Frontal cortex (tissue), 4 donors: ENCODE measurements at places on chromosomes 5 and 9.
A peak's percentile ranks its signal among the peaks of the same experiment; 100 is the strongest.

DNA sequence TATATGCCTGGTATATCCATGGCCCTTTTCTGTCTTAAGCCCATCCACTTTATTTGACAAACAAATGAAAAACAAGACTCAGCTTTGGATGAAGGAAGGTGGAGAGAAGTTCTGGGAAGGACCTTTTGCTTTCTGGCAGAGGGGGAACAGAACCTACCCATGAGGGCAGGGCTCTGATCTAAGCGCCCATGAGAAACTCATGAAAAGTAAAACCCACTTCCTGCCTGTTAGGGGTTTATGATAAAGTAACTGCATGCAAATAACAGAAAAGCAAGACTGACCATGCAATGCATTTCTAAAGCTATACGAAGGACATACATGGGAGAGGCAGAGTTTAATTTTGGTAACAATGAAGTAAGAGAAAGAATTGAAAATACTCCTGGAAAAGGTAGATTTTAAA is 181.9 kb upstream of the ADRA1B start:
- DNase-seq = no peak

DNA sequence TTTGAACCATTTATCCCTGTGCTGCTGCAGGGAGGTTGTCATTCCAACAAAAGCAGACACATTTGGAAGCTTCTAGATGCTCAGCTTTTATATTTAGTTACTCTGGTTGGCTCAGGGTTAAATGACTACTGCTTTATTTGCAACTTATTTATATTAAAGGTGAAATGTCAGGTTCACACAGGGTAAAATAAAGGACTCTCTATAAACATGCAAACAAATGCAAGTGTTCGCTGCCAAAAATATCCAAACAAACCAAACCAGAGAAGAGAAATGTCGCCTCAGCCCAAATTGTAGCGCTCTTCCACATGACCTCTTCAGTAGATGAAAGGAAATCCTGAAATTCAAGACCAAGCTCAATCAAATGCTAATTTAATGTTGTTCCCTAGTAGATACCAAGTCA is 57.0 kb upstream of the LIFR start:
- DNase-seq = no peak

DNA sequence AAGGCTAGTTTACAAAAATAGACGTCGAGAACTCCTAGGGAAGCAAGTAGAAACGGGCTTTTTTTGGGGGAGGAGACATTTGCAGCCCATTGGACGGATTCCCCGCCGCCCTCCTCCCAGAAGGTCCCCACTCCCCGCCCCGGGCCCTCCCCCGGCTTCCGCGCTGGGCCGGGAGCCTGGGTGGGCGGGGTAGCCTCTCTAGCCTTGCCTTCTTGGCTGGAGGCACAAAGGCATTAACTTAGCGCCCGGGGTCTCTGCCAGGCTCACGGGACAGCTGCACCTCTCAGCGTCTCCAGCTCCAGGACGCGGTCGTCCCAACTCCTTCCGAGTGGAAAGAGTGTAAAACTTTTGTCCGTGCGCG is at the start of gene DMRTA1:
Gene DMRTA1 (plus strand): TSS at position 236 of the 361 bp plus-strand sequence. CDS start 242 bp downstream, outside the sequence.
- peak; percentile 72 for DNase-seq

DNA sequence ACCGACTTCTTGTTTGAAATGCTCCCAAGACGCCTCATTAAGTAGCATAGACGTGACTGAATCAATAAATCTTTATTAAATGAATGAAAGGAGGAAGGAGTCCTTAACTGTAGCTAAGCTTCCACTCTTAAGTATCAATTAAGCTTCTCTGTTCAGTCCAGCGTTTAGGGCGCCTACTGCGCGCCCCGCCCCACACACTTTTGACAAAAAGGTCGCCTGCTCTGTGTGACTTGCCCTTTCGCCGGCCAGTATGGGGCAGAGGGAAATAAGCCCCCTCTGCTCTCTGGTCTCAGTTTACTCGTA is 662 bp upstream of the DOLPP1 start:
- DNase-seq = no peak

DNA sequence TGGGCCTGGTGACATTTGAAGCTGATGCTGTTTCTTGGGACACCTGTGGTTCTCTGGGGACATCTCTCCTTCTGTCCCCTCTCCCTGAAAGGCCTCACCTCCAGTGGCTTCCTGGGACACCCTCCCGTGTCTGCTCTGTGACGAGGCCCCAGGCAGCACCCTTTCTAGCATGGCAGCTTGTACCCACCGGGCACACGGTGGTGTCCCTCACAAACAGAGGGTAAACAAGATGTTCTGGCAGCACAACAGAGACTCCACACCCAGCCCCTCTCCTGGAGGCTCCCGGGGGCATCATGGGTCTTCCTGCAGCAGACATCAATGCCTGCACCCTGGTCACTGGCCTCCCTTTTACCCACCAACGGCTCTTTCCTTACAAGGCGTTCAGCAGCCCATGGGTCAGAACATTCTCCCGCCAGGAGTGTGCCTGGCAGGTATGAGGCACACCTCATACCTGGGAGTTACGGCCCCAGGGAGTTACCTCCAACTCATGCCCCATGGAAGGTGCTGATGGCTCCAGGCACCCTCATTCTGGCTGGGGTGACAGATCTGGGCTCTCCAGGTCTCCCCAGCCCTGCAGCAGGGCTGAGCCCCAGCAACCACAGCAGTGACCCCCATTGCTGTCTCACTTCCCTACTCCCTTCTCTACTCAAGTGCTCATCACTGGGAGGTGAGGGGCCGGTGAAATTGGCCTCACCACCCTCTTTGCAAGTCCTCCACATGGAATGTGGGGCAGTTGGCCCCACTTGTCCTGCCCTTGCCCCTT is 51.1 kb downstream of the BARX1 start:
- DNase-seq = no peak

DNA sequence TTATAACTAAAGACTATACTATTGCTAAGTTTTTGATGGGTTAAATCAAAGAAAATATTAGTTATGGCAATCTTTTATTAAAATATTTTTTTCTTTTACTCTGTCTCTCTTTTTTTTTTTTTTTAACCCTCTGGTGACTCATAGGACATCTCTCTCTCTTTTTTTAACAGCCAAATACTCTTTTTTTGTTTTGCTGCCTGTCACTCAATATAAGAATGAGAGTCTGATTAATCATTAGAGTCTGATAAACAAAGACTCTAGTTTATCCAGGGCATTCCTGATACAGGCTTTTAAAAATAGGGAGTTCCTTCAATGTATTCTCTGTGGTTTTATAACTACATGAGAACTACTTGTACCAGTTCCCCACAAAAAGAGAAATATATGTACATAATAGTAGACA is 77.3 kb downstream of the SLC38A9 start:
- DNase-seq = no peak

GRCh38 chr5:174503461-174504265 is 220.7 kb upstream of the MSX2 start:
- peak; percentile 54 for DNase-seq

DNA sequence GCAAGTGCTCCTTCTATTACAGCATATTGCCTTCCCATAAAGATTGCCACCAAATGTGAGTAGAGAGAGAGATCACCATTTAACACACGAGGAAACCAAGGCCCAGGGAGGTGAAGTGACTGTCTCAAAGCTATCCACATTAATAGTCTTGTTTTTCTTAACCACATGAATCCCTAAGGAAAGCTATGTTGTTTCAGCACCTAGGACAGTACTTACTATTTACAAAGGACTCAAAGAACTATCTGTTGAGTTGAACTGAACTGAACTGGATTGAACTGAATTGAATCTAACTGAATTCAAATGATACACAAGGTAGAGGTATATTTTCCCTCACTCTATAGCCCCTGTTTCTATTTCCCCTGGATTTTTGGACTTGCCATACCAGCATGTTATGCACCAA is 430.4 kb downstream of the CAAP1 start:
- DNase-seq = no peak

DNA sequence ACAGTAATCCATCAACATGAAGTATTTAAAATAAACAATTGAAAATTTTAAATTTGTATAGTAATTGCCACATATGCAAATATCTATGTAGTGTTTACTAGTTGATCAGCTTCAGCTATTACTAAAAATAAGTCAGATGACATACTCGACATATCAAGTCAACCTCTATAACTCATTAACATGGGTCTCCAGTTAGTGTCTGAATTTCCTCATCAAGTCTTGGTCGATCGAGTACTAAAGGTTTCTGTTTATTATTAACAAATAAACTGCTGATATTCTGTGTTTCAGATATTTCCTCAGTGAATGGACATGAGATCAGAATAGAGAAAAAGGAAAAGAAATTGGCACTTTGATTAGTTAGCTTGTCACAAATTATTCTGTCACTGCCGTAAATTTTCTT is 266.5 kb upstream of the ITGA1 start:
- no peak for DNase-seq

GRCh38 chr5:140923601-140924000 is 2.5 kb upstream of the PCDHAC1 start:
- no peak for DNase-seq

- no peak for DNase-seq
These were observed 347.8 kb downstream of the EFNA5 start for GRCh38 chr5:107322936-107323335.

- no peak for DNase-seq
These were observed 711.8 kb upstream of the WWC1 start for GRCh38 chr5:167579693-167580055.

GRCh38 chr5:1805736-1806135 is 4.5 kb downstream of the NDUFS6 start:
- no peak for DNase-seq

GRCh38 chr5:35285011-35285410 is 54.7 kb upstream of the PRLR start:
- DNase-seq = no peak

GRCh38 chr5:107387526-107388140 is 283.1 kb downstream of the EFNA5 start:
- no peak for DNase-seq

DNA sequence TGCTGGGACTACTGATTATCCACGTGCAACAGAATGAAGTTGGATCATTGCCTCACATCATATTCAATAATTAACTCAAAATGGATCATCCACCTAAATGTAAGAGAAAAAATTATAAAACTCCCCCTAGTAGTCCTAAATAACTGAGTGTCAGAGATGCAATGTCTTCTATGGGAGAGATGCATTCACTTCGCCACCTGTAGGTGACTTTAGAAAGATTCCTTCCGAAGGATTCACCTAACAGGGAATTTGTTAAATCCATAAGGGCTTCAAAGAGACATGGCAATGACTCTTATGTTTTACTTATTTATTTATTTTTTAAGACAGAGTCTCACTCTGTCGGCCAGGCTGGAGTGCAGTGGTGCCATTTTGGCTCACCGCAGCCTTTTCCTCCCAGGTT is 526.0 kb downstream of the MTRR start:
- no peak for DNase-seq

GRCh38 chr9:15935661-15936305 is 382.9 kb downstream of the CCDC171 start:
- DNase-seq = no peak

DNA sequence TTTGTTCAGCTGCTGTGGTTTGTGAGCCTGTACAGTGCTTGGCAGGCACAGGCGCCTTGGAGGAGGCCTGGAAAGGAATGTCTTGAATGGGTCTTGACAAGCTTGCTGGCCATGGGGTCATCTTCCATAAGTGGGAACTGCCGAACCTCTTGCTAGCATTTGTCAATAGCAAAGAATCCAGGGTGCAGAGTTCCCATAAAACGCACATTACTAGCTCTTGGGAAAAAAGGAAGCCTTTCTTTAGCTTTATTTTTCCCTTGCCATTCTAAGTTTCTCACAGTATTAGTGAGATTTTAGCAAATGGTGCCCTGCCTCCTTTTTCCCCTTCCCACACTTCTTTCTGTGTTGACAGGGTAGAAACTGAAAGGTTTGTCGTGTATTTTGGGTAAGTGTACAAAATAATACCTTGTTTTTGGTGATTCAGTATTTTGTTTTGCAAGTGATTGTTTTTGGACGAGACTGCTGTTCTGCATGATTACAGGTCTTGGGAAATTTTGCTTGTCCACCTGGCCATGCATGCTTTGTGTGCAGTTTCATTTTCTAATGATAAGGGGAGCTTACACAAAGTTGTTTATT is 82.0 kb downstream of the ADGRV1 start:
- no peak for DNase-seq

DNA sequence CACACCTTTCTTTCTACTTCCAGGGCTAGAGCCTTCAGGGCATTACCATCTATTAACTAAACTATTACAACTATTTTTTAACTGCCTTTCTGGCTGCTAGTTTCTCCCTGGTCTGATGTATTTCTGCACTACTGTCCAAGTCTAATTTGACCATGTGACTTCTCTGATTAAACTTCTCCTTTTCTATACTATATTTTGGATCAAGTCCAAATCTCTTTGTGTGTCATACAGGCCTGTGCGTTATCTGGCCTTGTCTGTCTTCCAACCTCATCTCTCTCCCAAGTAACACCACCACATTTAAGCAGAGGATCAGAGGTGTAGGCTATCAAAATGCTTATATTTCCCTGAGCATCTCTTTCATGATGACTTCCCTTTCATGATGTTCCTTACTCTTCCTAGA is 47.2 kb upstream of the OR13F1 start:
- DNase-seq = no peak

GRCh38 chr5:27450607-27451006 is 412.2 kb upstream of the CDH9 start:
- no peak for DNase-seq

DNA sequence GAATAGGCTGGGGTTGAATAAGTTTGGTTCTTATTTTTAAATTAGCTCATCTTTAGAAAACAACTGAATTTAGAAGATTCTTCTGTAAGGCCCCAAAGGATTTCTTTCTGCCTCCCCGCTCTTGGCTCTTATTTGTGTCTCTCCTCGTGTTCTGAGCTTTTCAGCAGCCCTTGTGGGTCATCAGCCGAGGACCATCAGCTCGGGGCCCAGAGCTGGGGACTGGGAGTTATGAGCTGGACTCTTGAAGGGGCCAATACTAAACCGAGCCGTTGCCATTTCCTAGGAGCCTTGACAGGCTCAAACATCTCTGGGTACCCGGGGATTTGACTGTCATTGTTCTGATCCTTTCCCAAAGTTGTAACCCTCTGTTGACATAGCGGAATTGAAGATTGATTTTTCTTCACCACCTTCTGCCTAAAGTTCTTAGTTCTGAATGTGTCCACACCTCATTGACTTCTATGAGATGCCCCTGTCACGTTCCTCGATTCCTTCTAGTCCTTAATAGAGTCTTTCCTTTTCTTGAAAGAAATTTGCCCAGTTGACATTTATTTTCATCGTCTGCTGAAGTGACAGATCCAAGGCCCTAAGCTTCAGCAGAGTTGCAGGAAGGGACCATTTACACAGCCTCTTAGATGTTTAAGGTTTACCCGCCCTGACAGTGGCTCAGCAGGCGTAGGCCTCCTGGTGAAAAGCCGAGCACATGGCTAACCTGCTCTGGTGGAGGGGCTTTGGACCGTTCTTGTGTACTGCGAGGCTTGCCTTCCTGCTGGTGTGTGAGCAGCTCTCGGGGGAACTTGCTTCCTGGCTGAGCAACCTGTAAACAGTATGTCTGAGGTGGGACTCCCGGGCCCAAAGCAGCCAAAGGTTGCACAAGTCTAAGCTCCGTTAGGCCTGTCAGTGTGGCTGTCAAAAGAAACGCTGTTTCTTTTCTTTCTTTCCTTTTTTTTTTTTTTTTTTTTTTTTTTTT is 24.0 kb downstream of the ABL1 start:
- DNase-seq = no peak

DNA sequence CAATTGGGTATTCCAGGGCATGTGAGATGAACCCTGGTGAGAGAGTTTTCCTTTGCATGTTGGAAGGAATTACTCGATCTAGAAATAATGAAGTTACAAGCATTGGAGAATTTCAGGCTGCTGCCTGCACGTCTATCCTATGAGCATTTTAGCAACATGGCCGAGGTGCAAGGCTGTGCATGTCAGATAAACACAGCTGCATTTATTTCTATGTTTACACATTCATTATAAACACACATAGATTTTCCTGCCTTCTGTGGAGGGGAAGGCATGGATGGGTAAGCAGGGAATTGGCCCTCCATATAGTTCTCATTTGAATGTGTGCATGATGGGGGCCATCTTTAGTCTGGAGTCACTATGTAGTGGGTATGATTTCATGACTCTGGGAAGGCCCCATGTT is 42.3 kb downstream of the AOPEP start:
- no peak for DNase-seq
